ENCODE measurements at places on chromosomes 5 and 9.

- no peak for DNase-seq
Observed at GRCh38 chr5:138536215-138536614, 6.8 kb downstream of the ETF1 start.

GRCh38 chr9:36833954-36834353 lies 200.1 kb downstream of the PAX5 start:
- no peak for DNase-seq

DNA sequence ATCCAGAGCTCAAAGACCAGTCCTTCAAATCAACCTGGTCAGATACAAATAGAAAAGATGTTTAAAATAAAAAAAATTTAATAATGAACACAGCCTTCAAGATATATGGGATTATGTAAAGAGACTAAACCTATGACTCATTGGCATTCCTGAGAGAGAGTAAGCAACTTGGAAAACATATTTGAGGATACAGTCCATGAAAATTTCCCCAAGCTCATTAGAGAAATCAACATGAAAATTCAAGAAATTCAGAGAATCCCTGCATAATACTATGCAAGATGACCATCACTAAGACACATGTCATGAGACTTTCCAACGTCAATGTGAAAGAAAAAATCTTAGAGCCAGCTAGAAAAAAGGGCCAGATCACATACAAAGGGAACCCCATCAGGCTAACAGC lies 512.9 kb upstream of the PTGER4 start:
- DNase-seq: no peak

DNA sequence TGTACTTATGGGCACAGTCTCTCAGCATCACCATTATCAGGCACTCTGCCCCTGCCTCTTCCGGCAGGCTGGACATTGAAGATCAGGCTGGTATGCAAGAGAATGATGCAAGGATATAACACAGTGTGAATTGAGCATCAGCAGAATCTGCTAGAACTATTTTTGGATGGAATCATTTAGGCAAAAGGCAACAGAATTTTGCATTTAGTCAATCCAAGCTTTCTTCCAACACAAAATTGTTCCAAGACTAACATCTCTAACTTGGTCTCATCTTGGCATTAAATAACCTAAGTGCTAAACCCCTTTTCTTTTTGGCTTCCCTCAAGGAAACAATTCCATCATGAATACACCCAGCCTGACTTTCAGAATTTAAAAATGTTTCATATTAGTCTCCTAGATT lies 339.9 kb downstream of the PRELID2 start:
- DNase-seq: no peak

DNA sequence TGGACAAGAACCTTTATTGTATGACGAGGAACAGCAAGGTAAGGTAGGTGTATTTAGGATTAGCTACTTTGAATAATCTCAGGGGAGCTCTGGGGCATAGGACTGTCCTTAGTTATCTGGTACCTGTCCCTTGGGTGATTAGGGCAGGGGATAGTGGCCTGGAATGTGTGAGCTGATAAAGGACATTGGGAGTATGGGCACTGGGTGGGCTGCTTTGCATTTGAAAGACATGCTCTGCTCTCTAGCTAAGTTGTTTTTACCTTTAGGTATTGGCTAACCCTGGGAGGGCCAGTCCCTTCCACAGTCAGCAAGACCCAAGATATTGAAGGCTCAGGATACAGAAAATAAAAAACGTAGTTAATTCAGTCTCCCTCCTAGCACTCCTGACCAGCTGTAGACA lies 282.8 kb upstream of the C9orf72 start:
- no peak for DNase-seq

- DNase-seq: no peak
Observed at GRCh38 chr9:21656776-21657674, 145.4 kb upstream of the MTAP start.

GRCh38 chr5:181188700-181189362 lies 16.2 kb downstream of the TRIM7 start:
- DNase-seq: peak; percentile 71

- no peak for DNase-seq
Observed at GRCh38 chr5:127299678-127300077, 9.1 kb downstream of the MEGF10 start.

DNA sequence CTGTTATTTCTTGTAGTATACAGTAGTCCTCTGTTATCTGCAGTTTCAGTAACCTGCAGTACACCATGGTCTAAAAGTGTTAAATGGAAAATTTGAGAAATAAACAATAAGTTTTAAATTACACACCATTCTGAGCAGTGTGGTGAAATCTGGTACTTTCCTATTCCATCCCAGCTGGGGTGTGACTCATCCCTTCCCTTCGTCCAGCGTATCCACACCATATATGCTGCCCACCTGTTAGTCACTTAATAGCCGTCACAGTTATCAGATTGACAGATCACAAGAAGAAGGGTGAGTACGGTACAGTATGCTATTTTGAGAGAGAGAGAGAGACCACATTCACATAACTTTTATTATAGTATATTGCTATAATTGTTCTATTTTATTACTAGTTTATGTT lies 28.9 kb downstream of the FAM151B start:
- peak; percentile 89 for DNase-seq

DNA sequence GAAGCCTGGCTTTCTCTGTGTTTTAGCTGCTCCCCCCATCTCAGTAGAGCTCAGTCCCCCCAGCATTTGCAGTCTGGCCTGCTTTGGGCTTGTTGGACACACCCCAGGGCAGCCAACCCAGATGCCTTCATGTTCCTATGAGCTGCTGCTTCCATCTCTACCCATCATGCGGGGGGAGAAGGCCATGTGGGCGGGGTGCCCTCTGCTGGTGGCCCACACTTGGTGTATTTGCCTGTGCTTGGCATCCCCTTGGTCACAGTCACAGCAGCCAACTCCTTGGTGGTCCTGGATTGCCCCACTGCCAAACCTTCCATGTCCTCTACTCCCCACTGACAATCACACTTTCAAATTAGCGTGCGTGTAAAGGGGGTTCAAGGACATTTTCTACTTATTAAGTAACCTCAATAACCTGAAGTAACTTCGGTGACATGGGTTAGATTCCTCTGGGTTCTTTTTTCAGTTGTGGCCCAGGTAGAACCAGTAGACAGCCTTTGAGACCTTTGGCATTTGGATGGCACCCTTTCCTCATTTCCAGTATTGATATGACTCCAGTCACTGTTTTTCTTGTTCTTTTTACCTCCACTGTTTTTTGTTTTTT lies 42.8 kb downstream of the SNX30 start:
- DNase-seq: peak; percentile 50

GRCh38 chr5:123452401-123452800 lies 29.2 kb upstream of the CEP120 start:
- no peak for DNase-seq

GRCh38 chr5:53814819-53815218 lies 254.4 kb downstream of the NDUFS4 start:
- DNase-seq: no peak

GRCh38 chr9:116589392-116590354 lies 97.4 kb upstream of the TRIM32 start:
- peak; percentile 78 for DNase-seq

DNA sequence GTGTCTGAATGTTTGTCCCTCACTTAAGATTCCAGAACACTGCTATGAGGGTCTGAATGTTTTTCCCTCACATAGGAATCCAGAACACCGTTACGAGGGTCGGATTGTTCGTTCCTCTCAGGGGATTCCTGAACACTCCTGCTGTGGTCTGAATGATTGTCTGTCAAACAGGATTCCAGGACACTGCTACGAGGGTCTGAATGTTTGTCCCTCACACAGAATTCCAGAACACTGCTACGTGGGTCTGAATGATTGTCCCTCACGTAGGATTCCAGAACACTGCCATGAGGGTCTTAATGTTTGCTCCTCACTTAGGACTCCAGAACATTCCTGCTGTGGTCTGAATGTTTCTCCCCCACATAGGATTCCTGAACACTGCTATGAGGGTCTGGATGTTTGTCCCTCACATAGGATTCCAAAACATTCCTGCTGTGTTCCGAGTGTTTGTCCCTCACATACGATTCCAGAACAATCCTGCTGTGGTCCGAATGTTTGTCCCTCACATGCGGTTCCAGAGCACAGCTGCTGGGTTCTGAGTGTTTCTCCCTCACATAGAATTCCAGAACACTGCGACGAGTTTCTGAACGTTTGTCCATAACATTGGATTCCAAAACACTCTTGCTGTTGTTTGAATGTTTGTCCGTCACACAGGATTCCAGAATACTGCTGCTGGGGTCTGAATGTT lies 199.5 kb downstream of the FOXD4L6 start:
- no peak for DNase-seq

- no peak for DNase-seq
Observed at GRCh38 chr5:65727491-65728156, 5.6 kb downstream of the NLN start.

DNA sequence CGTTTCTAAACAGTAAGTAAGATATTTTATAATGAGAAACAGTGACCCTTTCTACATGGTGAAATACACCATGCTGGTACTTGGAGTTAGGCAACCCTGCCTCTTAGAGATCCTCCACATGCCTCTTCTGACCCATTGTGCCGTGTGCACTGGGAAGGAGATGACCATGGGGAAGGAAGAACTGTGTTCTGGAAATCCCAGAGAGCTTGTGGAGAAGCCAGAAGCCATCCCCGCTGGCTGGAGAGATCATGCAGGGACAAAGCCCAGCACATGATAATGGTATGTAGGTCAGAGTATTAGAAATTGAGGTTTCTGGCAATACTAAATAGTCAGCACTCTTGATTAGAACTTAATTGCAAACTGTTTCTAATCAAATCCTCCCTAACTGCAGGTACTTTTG lies 307.3 kb downstream of the FBXL7 start:
- DNase-seq: no peak

DNA sequence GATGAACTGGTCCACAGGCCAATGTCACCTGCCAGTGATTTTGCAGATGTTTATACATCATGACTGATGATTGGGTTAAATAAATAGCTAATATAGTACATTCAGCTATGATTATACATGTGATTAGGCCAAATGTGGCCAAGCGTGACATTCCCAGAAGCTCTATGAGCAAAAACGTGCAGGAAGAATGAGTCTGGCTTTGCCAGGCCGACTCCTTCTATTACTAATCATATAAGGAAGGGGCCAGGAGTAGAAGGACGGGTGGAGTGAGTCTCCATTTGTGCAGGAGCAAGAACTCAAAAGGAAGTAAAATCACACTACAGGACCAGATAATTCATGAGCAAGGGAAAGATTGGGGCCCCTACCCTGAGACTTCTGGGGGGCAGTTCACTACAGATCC lies 178.2 kb downstream of the ROR2 start:
- no peak for DNase-seq

GRCh38 chr5:148949841-148950470 lies 112.9 kb downstream of the SH3TC2 start:
- no peak for DNase-seq

DNA sequence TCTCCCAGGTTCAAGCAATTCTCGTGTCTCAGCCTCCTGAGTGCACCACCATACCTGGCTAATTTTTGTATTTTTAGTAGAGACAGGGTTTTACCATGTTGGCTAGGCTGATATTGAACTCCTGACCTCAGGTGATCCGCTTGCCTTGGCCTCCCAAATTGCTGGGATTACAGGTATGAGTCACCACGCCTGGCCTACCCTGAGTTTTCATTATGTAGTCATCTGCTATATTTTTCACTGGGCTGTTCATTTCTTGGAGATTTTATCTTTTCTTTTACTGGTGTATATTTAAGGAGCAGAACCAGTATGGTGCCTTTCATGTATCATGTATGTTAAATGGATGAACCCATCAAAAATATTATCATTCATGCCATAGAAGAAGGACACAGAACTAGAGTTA lies 377.0 kb upstream of the ACTBL2 start:
- DNase-seq: no peak

GRCh38 chr9:30996761-30997160 lies 1387.7 kb upstream of the ACO1 start:
- no peak for DNase-seq

DNA sequence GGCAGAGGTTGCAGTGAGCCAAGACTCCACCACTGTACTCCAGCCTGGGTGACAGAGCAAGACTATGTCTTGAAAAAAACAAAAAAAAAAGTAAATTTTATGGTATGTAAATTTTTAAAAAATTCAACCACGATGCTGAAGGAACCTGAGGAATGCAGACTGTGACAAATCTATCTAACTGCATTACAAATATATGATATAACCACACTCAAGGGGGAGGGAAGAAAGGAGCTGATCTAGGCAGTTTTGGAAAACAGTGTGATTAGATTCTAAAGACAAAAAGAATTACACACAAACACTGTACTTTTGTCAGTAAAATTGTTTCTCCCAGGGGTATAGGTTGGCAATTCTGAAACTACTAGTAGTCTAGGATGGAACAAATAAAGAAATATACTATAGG lies 17.0 kb downstream of the LARS1 start:
- no peak for DNase-seq

DNA sequence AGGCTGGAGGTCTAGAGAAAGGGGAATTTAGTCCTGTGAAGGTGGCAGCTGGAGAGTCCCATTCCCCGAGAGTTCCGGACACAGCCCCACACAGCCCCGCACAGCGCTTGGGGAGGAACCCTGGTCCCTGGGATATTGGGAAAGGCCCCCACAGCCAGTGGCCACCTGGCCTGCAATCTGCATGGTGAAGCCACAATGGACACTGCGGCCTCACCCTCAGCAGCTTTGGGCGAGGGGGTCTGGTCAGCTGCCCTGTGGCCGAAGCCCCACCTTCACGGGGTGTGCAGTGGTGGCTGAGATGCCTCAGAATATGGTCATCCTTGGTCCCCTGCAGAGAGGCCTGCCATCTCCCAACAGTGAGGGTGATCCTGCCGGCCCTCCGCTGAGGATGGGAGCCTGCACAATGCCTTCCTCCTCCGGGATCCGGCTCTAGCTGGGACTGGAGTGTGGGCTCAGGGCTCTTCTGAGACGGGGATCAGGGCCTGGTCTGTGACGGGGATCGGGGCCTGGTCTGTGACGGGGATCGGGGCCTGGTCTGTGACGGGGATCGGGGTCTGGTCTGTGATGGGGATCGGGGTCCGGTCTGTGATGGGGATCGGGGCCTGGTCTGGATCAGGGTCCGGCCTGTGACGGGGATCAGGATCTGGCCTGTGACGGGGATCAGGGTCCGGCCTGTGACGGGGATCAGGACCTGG lies 33.3 kb upstream of the TMEM250 start:
- DNase-seq: no peak

GRCh38 chr5:116288524-116288923 lies 203.7 kb downstream of the COMMD10 start:
- DNase-seq: no peak

- DNase-seq: no peak
Observed at GRCh38 chr9:91162784-91163443, 198.8 kb downstream of the AUH start.

GRCh38 chr5:93349613-93350012 lies 231.4 kb downstream of the NR2F1-AS1 start:
- DNase-seq: peak; percentile 72

DNA sequence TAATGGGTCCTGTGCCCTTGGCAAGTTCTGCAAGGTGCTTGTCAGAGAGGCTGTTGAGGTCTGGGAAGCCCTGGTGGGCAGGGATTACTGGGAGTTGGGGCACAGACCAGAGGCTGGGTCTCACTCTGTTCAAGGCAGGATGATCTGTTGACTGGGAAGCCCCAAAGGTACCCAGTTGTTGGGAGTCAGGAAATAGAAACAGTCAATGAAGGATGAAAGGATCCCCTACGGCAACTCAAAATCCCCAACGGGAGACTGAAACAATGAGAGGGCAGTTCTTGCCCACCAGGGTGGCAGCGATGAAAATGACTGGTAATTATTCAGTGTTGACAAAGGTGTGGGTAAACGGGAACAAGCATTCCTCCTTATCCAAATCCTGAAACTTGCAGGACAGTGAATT lies 31.2 kb downstream of the BNIP1 start:
- DNase-seq: no peak

Data from brain microvascular endothelial cell (primary cell).